ENCODE measurements at places on chromosomes 3 and 15.

- no peak for DNase-seq
Observed at GRCh38 chr3:189395825-189396224, 224.1 kb downstream of the TPRG1 start.

DNA sequence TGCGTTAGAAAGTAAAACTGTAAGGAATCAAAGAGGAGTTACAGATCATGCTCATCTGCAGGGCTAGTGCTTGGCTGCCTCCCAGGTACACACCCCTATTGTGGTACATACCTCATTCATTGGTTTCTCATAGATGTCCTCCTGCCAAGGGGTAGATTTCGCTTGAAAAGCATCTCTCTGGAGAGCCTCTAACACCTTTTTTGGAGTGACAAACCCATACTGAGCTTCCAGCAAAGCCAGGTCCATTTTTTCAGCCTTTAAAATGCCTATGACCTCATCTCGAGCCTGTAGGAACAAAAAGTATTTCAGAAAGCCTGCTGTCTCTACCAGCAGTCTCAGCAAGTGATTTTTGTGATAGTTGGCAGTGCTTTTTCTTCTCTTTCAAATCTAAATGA is 112.1 kb downstream of the CMSS1 start:
- no peak for DNase-seq

GRCh38 chr3:197749315-197749600 is 425 bp upstream of the FYTTD1 start:
- peak; percentile 80 for DNase-seq

GRCh38 chr15:56038015-56038414 is 44.6 kb upstream of the NEDD4 start:
- DNase-seq = no peak

DNA sequence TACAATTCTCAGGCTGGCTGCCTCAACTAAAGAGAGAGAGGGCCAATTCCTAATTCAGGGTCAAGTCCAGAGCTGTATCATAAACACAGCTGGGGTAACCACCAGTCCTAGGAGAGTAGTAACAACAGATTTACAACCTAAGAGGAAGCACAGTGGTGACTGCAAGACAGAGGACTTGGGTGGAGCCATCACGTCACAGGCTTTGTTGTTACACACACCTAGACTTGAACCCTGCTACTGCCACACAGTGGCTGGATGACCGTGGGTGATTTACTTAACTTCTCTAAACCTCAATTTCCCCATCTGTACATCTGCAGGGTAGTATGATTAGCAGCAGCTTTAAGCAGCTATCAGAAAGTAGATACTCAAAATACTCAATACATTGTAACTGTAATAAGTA is 78.6 kb downstream of the MYLK start:
- DNase-seq = no peak

DNA sequence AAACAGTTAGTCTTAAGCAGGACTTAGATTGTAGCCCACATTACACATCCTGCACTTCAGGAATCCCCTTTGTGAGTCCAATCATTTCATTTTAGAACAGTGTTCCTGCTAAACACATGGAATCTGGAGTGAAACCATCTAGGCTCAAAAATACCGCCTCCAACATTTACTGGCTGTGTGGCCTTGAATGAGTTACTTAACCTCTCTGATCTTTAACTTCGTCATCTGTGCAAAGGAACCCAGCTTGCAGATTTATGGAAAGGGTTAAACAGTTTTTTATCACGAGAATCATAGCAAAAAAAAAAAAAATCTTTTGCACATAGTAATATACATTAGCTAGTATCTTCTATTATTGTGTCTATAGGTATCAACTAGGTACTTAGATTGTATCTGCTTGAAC is 8.0 kb upstream of the LRTM1 start:
- no peak for DNase-seq

GRCh38 chr15:48121849-48122248 is 1.1 kb downstream of the SLC24A5 start:
- no peak for DNase-seq

DNA sequence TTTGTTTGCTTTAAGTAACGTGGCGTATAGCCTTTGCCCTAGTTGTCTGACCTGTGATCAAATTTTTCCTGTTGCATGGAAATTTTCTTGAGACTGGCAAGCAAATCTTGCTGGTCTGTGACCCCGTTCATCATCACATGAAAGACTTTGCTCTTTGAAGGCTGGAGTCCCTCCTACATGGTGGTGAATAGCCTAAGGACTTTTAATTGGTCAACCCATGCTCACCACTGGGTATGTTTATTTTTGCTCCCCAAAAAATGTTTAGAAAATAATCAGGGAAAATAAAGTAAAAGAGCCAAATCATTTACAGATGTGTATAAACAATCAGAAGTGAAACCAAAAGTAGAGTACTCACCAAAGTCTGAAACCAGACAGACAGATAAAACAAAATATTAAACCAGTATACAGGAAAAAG is 1075.3 kb upstream of the ALCAM start:
- DNase-seq = no peak

- DNase-seq = no peak
Observed at GRCh38 chr3:44893097-44893496, 18.7 kb downstream of the TGM4 start.

- peak; percentile 21 for DNase-seq
Observed at GRCh38 chr3:131303848-131304247, 77.7 kb upstream of the NUDT16 start.

GRCh38 chr3:39501968-39502837 is 34.7 kb downstream of the MOBP start:
- no peak for DNase-seq

DNA sequence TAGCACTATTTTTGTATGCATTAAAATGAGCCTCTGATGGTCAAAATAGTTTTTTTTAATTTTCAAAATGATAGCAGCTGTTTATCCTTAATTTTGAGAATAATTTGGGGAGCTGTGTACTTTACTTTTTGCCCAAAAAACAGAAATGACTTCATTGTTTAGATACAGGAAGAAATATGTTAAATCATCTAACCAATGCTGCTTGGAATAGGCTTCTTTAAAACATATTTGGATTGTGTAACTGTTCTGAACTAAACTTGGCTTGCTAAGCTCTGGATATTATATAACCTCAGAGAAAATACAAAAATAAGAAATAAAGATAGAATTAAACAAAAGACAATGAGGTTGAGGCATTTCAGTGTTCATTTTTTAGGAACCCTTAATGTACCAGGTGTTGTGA is 119.3 kb downstream of the SERPINI1 start:
- peak; percentile 31 for DNase-seq

DNA sequence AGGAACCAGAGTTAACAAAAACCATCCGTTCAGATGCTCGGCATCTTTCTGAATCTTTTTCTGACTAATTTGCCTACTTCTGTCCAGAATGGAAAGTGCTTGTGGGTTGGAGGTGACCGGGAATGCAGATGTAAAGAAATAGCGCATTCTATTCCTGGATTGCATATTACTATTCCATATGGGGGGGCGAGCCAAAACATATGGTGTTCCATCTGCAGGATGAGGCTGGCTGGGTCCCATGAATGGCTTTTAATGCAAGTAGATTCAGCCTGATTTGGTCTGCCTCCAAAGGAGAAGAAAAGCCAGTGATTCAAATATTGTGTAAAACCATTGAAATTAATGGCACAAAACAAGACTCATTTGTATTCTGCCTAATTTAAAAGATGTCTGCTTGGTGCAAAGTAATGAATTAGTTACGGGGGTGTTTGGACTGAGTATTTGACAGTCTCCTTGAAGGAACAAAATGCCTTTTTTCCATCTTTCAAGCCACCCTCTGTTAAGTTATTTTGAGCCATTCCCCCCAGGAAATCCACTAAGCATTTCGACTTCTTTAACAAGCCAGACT is 99.0 kb downstream of the ST8SIA2 start:
- no peak for DNase-seq

- no peak for DNase-seq
Observed at GRCh38 chr3:58307639-58308215, 1.4 kb downstream of the HTD2 start.

GRCh38 chr3:17412950-17413530 is 329.4 kb downstream of the TBC1D5 start:
- DNase-seq = peak; percentile 27

- no peak for DNase-seq
Observed at GRCh38 chr3:126743781-126744180, 39.7 kb downstream of the CHCHD6 start.

DNA sequence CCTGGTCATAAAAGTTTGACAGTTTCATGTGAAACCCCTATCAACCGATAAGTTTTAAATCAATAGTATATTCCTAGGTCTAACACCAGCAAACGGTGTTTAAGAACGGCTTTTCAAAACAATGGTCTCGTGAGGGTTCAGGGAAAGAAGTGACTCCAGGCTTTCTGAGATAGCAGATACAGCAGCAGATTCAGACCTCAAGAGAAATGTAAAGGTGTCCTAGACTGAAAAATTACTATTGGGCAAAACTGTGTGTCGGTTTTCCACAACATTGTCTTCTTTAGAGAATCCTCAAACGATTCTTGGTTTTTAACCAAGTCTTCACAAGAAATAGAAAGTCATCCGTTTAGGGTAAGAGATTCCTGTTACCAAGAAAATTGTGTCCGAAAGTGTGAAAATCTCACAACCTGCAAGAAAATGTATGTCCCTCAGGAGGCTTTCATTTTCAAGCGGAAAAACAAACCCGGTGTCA is 1.2 kb downstream of the SETD2 start:
- DNase-seq = no peak

DNA sequence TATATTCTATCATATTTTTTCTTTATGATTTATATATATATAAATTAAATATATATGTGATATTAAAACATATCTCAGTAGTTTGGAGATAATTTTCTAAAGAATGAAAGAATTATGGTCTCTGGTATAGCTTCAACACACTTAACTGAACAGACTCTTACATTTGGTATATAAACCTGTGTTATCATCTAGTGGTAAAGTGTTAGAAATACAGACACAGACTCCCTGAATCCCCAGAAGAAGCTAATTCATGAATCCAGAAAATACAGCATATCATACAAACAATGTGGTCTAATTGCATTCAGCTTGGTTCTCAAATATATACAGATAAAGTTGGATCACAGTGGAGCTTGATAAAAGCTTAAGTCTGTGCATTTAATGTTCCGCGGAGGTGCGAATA is 1100.4 kb downstream of the ROBO2 start:
- DNase-seq = no peak

- DNase-seq = no peak
Observed at GRCh38 chr3:69490235-69490634, 104.3 kb upstream of the FRMD4B start.

DNA sequence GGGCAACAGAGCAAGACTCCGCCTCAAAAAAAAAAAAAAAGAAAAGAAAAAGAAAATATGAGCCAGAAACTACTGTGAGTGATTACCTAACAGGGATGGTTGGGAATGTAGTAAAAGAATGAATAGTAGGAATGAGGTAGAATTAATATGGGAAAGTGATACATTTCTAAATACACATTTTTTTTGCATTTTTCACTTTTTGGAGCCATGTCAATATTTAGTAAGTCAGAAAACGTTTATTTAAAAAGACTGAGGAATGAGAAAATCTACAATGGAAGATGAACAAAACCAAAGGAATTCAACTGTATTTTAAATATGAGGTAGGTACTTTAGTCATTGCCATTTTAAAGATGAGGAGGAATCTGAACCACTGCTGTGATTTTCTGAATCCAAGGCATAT is 817.2 kb upstream of the CADM2 start:
- no peak for DNase-seq

DNA sequence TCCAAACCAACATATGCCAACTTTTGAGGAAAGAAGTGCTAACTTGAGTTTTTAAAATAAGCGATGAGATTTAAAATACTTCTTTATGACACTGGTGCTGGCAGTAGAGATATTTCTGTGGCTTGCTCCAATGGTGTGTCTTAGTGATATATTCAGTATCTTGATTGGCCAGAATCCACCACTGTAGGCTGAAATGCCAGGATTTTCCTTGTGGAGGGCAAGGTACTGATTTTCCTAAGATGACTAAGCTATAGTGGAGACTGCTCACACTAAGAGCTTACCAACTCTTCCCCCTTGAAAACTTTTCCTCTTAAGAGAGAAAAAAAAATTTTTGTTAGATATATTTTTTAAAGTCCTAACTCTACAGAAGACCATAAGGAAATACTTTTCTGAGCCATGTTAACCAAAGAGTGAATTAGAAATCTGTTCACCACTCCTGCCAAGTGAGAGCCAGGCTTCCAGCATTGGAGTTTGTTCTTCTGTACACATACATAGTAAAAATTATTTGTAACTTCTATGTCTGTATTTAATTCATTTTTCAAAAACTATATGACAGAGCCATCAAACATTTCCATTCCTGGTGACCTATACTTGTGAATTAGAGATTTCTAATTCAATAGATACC is 109.1 kb downstream of the PPP2R3A start:
- no peak for DNase-seq

DNA sequence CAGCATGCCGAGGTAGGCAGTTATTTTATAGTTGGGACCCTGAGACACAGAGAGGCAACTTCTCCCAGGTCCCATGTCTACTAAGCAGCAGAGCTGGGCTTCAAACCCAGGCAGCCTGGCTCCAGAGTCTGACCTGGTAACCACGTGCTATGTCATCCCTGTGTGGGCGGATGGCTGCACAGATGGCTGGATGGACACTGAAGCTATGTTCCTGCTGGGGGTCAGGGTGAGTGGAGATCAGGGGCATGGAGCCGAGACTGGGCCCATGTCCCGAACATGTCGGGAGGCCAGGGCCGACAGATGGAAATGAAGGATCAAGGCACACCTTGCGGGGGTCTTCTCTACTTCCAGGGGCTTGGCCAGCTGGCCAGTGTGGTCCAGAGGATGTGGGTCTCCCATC is 9.3 kb upstream of the FBLN2 start:
- DNase-seq = no peak

- no peak for DNase-seq
Observed at GRCh38 chr3:146953511-146953981, 348.4 kb upstream of the PLSCR5 start.

DNA sequence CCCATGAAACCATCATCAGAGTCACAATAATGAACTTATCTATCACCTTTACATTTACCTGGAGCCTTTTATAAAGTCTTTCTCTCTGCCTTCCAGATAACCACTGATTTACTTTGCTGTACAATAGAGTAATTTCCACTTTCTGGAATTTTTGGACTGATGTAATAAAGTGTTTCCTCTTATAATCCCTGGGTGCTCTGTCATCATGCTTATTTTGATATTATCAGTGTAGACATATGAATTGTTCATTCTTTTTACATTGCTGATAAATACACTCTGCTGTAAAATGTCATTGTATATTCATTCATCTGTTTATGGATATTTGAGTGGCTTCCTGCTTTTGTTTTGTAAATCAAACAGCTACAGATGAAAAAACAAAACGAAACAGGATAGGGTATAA is 27.0 kb upstream of the IREB2 start:
- no peak for DNase-seq

DNA sequence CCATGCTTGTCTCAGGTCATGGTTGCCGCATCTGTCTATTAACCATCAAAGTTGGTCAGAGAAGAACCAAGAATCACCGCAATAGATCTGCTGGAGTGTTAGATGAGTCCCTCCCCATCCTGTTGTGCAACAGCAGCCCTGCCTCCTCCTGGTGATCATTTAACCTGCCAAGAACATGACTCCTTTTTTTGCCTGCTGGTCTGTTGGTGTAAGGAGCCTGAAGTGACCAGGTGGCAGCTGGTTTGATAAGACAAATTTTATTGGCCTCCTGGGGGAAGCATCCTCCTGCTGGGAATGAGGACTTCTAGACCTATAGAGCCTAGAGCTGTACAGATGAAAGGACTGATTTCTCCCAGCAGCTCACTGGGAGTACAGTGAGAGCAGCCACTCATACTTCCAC is 43.5 kb upstream of the RAF1 start:
- no peak for DNase-seq

GRCh38 chr15:85785887-85786780 is 8.6 kb downstream of the KLHL25 start:
- no peak for DNase-seq
